ENCODE measurements at places on chromosomes 3 and 15.

DNA sequence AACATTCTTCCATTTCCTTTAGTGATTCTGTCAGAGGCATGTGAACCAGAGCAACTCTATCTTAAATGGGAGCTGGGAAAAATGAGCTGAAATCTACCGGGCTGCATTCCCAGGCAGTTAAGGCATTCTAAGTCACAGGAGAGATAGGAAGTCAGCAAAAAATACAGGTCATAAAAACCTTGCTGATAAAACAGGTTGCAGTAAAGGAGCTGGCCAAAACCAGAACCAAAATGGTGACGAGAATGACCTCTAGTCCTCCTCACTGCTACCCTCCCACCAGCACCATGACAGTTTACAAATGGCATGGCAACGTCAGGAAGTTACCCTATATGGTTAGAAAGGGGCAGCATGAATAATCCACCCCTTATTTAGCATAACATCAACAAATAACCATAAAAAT is 66.4 kb downstream of the B3GALNT1 start:
- DNase-seq: no peak

DNA sequence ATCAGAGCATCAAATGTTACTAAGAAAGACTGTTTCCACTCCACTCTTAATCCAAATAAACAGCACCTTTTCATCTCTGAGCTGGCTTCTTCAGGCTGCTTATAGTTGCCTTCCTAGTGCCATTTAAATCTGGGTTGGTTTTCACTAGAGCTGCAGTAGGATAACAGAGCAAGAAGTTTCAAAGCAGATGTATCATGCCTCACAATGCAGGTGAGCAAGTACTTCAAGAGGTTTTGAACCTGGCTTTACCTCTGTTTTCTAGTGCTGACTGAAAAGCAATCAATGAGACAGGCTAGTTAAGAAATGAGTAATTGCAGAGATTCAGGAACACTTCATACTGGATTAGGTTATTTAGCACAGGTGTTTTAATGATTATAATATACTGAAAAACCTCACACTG is 147.7 kb upstream of the SATB1 start:
- DNase-seq: no peak

GRCh38 chr3:13231781-13232666 is 158.8 kb upstream of the IQSEC1 start:
- DNase-seq: no peak

DNA sequence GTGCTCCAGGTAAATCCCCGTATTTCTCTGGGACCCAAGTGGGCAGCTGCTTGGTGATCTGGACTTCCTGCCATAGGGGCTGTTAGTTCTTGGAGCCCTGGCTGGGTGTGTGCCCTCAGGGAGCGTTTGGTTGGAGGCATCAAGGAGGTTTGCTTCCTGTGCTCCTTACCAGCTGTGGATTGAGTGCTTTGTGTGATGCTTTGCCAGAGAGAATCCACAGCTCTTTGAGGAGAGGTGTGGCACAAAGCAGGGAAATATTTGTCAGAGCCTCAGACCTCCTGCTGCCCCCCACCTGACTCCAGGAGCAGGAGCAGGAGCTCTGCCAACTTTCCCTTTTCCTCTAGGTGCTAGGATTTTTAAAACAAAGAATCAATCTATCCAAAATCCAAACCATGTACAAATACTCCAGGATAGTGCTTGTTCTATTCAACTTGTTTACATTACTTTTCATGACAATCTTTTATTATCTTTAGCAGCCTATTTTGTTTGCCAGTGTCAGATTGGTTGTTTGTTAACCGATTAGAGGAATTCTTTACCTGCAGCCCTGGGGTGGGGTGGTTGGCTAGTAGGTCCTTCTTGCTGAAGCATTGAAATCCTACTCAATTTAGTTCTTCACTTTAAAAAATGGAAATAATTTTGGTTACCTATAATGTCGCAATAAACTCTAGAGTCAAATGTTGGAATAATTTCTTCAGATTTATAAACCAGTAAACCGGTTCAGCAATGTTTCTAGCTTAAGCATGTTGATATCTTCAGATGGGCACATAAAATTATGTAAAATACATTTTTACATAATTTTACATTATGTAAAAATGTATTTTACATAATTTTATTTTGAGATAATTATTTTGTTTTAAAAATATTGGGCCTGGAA is 2.5 kb downstream of the CTDSPL start:
- no peak for DNase-seq

- no peak for DNase-seq
These were observed 9.2 kb downstream of the PTX3 start for GRCh38 chr3:157445857-157446256.

DNA sequence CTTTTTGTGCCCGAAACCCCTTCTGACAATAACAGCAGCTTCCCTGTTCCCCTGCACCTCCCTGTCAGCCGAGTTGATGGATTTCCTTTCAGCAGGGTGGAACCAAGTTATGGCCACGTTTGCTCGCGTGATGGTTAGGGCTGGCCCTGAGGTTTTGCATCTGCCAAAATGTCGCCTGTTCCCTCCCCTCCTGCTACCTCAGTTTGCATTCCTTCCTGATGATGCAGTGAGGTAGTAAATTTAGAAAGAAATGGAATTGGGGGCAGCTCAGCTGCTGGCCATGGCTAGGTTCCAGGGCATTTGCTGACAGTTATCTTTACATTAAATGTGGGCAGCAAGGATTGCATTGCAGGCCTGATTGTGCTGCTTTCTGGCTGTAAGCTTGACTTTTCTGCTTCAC is 13.2 kb downstream of the LIMD1 start:
- DNase-seq: no peak

- no peak for DNase-seq
These were observed 188.1 kb upstream of the NSMCE3 start for GRCh38 chr15:29457729-29458128.

- no peak for DNase-seq
These were observed 12.0 kb upstream of the LINGO1 start for GRCh38 chr15:77644543-77645247.

DNA sequence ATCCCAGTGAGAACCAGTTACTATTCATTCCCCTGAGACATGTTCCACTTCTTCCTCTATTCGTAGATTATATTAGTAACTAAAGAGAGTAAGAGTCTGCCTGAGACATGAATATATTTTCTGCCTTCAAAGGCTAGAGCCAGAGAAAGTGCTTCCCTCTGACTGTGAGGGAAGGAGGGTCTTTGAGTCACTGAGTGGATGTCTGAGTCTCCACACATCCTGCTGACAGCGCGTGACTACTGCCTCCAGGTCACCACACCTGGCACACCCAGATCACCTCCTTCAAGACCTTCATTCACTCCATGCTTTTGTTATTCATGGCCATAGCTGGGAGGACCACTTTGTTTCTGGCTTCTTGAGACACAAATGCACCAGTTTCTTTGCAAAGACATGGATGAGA is 135.6 kb downstream of the SOX2 start:
- no peak for DNase-seq

DNA sequence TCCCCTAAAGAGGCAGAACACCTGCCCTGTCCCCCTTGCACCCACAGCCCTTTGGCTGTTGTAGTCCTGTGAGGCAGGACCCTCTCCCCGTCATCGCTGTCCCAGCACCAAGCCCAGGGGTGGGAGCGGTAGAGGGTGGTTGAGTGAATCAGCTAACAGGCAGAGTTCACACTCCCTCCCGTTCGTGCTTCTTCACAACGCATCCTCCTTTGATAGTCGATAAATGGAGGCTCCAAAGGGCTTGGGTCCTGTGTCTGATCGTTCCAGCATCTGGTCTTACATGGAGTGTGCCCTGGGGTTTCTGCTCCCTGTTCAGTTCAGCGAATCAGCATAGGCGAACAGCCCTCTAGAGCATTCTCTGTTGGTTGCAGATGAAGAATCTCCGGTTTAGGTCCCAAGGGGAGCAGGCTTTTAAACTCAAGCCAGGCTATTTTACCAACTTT is 820 bp upstream of the HMCES start:
- peak; percentile 56 for DNase-seq

GRCh38 chr15:40578892-40579291 is 9.8 kb downstream of the RPUSD2 start:
- no peak for DNase-seq

DNA sequence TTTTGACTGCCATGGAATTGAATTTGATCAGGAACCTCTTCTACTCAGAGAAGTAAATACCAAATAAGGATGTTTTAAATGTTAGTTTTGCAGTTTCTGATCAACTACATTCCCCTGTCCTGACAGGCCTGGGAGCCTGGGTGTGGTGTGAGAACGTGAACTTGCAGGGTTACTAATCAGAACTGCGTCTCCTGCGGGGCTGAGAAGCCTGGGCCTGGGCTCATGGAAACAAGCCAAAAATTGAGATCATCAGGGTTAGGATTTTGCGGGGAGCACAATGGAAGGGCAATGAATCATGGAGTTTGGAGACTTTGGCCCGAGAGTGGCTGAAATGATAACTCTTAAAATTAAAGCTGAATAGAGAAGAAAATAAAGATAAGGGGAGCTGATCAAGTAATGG is 47.8 kb upstream of the C3orf70 start:
- DNase-seq: no peak
